ENCODE measurements at places on chromosomes 6 and 20. TPM values are rescaled to one million over a fixed set of nuclear protein-coding genes. Genes with fewer than 3 reads are reported as not detected.

GRCh38 chr6:127879685-127880084, 21.2 kb downstream of the THEMIS start:
- peak; percentile 51 for DNase-seq

HCRTR2 gene
- 0.16 TPM for polyA plus RNA-seq

DNA sequence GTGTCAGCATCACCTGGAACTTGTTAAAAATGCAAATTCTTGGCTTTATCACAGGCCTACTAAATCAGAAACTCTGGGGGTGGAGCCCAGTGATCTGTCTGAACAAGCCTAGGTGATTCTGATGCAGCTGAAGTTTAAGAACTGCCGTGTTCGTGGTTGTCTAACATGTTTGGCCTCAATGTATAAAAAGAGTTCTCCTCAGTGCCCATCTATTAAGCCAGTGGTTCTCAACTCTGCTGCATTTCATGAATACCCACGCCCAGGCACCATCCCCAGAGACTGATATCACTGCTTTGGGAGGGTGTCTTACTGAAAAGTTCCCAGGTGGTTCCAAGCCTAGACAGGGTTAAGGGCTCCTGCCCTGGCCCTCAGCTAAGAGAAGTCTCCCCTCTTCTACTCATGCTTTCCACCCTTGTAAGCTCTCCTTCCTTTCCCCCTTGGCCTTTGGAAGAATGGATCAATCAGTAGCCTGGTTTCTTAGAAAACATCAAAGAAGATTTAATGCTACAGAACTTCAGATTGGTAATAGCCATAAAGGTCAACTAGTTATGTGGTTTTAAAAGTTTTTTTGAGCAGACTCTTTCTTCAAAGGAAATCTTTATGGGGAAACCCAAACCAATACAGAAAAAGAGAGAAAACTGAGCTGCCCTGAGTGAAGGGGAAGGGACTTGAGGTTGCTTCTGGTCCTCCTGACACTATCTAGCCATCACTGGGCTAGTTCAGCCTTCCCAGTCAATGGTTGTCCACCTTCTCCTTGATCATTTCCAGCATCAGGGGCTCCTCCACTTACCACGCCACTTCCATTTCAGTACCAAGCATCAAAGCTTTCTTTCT, 38.9 kb upstream of the TNFAIP3 start:
- DNase-seq: no peak

DNA sequence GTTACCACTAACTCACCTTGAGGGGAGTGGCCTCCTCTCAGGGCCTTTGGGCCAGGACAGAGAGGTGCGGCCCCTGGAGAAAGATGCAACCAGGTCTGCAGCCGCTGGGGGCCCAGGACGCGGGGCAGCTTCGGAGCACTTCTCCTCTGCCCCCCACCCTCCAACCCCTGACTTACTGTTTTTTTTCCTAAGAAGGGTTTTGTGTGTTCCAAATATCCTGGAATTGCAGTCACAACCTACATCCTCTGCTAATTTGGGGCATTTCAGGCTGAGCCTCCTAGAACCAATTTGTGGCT, 1.7 kb downstream of the LINC00237 start:
- DNase-seq: no peak

ADGRF5 gene
- polyA plus RNA-seq: 23.9 TPM

DNA sequence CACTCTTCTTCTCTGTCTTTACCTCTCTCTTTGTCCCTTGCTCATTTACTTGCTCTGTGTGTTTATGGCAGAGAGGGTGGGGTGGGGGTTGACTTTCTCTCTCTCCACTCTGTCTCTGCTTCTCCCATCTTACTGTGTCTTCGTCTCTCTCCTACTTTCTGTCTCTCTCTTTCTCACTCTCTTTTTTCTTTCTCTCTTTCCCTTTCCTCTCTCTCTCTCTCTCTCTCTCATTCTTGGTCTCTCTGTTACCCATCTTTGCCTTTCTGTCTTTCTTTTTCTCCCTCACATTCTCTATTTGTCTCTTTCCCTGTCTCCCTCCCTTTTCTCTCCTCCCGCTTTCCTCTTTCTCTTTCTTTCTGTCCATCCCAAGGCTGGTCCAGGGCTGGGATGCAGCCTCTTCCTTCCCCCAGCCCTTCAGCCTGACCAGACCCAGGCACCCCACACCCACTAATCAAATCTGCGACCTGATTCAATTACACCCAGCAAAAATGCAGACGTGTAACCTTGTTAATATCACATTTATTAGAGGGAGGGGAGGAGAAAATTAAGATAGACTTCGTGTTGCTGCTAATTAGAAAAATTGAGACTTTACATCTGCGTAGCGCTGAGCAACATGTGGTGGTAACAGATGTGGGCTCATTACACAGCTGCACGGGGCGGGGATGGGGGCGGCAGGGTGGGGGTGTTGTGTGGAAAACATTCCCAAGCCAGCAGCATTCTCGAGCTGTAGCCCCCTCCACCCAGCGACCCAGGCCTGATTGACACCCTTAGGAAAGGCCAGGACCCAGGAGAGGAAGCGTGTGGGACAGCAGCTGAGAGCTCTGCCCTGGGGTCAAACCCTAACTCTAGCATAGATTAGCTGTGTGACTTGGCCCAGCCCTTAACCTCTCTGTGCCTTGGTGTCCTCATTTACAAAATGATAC, 124.9 kb upstream of the MAFB start:
- DNase-seq: no peak

TP53RK gene
- 6.8 TPM for polyA plus RNA-seq

CABLES2 gene
- polyA plus RNA-seq: 10.9 TPM

GRCh38 chr20:36629719-36630681, 16.0 kb downstream of the SLA2 start:
- DNase-seq: no peak

DNA sequence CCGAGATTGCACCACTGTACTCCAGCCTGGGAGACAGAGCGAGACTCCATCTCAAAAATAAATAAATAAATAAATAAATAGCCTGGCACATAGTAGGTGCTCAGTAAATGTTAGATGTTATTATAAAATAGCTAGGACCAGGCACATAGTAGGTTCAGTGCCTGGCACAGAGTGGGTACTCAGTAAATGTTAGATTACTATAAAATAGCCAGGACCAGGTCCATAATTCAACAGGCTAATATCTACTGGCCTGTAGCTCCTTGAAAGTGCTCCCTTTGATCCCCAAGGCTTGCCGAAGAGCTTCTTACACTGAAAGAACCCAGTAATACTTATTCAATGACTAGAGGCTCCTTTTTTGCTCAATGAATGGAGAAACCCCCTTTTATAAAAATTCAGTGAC, 215.1 kb upstream of the ZNF217 start:
- DNase-seq: no peak

DNA sequence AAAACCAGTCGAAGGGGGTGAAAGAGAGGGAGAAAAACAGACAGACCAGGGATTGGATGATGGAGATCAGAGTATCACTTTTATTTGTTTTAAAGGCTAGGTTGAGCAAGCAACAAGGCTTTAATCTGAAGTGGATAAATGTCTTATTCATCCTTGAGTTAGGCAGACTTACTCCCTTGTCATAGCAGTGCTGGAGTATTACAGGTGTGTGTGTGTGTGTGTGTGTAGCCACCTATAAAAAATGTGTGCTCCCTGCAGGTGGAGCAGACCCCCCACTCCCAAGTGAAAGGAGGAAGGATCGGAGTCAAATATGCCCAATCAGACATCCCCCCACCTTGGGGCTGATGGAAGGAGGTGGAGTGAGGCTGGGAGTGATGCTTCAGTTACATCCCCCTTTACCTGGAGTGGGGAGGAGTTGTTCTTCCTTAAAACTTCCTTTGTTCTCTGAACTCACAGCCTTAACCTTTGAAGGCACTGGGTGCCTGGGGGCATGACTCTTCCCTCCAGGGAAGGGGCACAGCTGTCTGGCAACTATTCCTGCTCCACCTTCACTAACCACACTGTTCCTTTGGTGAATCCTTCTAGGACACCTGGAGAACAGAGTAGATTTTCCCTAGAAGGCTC, 27.3 kb downstream of the PTK7 start:
- DNase-seq: no peak

ADGRG6 gene
- 4.1 TPM for polyA plus RNA-seq

- no peak for DNase-seq
Observed at GRCh38 chr20:1085492-1086276, 32.7 kb upstream of the PSMF1 start.

- DNase-seq: no peak
Observed at GRCh38 chr20:45998761-45999160, 9.9 kb upstream of the MMP9 start.

ABHD16B gene
- polyA plus RNA-seq: 0.54 TPM

- no peak for DNase-seq
Observed at GRCh38 chr20:20079102-20079784, 26.9 kb downstream of the CFAP61 start.

GJA1 gene
- polyA plus RNA-seq: 116 TPM

DNA sequence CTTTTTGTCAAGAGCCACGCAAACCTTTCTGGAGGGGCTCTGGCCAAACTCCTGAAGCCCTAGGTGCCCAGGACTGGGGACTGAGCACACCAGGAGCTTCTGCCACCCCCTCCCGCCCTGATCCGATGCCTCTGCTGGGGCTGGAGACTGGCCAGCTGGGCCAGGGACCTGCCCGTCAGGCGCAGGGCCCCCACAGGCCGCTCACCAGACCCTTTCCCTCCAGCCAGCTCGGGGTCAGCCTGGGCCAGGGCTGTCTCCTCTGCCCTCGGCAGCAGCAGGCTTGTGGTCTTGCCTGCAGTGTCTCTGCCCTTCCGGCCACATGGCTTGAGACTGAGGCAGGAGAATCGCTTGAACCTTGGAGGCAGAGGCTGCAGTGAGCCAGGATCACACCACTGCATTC, 14.6 kb downstream of the RTEL1 start:
- DNase-seq: no peak

GRCh38 chr6:163688739-163689362, 274.3 kb downstream of the QKI start:
- DNase-seq: no peak

DNA sequence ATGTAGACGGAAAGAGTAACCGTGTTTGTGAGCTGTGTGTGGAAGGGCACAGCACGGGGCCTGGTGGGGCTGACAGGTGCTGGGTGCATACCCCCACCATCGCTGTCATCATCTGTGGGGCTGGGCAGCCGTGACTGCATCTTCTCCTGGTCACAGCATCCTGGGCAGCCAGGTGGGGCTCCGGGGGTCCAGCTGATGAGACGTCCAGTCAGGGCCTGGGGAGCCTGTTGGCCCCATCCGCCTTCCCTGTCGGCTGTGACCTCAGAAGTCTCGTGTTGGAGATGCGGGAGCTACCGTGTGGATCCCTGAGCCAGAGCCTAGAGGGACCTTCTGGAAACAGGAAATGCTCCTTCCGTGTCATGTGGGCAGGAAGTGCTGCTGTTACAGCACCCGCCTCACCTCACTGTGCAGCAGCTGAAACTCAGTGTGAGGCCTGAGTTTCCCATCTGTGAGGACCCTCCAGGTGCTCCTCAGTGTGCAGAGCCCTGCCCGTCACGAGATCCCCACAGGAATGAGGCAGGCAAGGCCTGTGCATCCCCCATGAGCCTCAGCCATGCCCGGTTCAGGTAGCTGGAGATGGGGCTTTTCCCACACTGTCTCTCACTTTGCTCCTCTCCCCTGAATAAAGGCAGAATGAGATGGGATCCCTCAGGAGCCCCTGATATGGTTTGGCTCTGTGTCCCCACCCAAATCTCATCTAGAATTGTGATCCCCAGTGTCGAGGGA, 108.7 kb downstream of the ERMARD start:
- no peak for DNase-seq

- DNase-seq: no peak
Observed at GRCh38 chr6:71197267-71197666, 91.3 kb upstream of the OGFRL1 start.

EXOC2 gene
- polyA plus RNA-seq: 7.9 TPM

DNA sequence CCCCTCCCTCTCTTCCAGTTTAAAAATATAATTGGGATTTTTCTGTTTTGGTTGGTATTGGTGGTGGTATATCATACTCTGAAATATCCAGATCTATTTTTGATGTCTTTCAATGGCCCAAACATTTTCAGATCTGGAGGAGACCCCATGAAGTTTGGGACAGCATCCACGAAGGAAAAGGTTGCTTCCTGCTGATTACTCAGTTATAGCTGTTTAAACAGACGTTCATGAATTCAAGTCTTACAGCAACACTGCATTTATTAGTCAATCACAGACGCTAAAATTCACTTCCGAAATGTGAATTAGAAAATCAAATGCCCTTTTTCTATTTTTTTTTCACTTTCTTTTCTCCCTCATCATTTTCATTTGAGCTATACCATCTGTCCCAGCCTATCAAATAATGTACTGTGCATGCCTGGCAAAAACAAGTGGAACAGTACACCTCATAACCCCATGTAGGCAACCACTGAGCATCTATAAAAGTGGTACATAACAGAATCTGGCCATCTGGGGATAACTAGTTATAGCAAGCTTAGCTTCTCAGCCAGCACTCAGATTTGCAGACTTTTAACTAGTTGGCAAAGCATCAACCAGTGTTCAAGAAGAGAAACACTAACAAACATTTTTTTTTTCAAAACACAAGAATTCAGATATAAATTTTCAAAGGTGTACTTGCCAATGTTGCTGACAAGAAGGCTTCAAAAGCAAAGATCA, 124.5 kb downstream of the HIVEP2 start:
- DNase-seq: no peak

SLC17A1 gene
- polyA plus RNA-seq: not detected

GNAS-AS1 gene
- 0.32 TPM for polyA plus RNA-seq

GRCh38 chr6:88177961-88178464, 11.9 kb upstream of the CNR1 start:
- no peak for DNase-seq
